HepG2 (cell line): ENCODE measurements at places on chromosomes 11 and 22. TPM values are rescaled to one million over a fixed set of nuclear protein-coding genes. Genes with fewer than 3 reads are reported as not detected.

The PIM3 gene
- 18.2 and 31.2 TPM in 2 replicates for total RNA-seq

DNA sequence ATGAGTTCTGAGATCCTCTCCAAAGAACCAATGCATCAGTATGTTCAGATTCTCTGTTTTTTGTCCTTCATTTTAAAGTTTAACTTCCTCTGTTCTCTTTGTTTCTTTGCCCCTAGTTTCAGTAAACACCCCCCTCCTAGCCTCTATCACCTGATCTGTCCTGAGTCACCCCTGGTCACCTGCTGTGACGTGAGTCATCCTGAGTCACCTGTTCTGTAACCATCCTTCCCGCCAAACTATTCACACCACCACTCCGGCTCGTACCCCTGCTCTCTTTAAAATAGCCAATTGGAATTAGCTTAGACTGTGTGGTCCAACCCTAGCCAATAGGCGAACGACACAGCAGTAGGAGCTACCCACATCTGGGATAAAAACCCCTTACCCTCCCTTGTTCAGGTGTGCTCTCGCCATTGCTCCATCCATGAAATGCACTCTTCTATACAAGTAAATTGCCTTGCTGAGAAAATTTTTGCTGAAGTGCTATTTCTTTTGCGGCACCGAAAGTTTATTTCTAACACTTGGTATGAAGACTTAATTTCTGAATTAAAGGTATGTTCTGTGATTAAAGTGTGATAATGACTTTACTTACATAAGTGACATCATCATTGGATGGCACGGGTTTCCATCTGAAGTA, 318.4 kb downstream of the AASDHPPT start:
- H3K4me3 ChIP-seq = no peak overlapping the region
- no peaks in the 10 kb centered on the region for H3K27me3 ChIP-seq
- no peak overlapping the region for H3K27ac ChIP-seq
- H3K36me3 ChIP-seq = no peaks in the 10 kb centered on the region
- no peak for DNase-seq

DNA sequence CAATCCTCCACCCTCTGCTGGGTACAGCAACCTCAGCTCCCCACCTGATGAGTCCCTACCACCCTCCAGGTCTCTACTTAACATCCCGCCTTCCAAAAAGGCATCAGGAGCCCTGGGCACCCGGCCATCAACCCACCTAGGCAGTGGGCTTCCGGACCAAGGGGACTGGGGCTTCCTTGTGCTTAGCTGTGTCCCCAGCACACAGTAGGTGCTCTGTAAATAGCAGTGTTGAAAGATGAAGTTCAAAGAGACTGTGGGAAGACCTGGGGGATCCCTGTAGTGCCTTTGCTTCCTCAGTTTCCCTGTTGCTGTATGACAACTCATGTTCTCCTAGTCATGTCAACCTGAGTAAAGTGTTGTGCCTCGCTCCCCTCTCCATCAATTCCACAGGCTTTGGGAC, 21.0 kb downstream of the VWCE start:
- DNase-seq = no peak
- no peak overlapping the region for H3K27ac ChIP-seq
- H3K4me3 ChIP-seq = no peak overlapping the region
- H3K36me3 ChIP-seq = peaks cover 42% of the 10 kb centered on the region

- no peaks in the 10 kb centered on the region for H3K36me3 ChIP-seq
- H3K27ac ChIP-seq = no peak overlapping the region
- no peak overlapping the region for H3K4me3 ChIP-seq
Measured at GRCh38 chr11:63549411-63549810, 12.8 kb downstream of the PLAAT4 start.

DNA sequence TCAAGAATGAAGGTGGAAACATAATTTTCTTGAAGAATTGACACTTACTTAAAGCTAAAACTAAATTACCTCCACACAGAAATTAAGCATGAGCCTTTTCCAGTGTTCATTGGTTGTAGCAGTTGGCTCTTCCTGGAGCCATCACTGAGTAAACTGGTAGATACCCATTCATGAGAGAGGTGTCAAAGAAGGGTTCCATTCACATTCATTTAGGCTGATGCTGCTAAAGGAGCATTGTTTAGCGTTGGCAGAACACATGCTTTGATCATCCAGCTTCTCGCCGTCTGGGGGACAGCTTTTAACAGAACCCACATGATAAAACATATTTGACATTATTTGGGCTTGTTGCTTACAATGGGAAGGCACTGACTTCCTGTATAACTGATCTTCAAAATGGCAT, 71.6 kb downstream of the TNRC6B start:
- no peak for DNase-seq
- no peaks in the 10 kb centered on the region for H3K27me3 ChIP-seq
- no peak overlapping the region for H3K27ac ChIP-seq

DNA sequence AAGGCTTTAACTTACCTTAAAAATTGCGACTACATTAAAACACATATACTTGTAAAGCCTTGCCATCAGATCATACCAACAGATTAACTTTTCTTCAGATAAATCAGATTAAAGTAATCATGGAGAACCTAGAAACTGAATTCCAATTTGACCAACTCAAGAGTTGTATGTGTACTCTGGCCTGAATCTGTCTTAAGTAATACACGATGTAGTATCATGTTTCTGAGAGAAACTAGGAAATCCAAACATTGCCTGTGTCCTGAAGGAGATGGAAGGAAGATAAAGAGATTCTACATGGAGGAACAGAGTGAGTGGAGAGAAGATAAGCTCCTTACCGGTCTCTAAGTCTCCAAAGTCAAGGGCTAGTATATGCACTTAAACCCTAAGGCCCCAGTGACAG, 162.1 kb downstream of the CADM1 start:
- DNase-seq = no peak
- no peak overlapping the region for H3K27ac ChIP-seq
- no peak overlapping the region for H3K4me3 ChIP-seq
- peaks cover 19% of the 10 kb centered on the region for H3K4me1 ChIP-seq
- peaks cover 1% of the 10 kb centered on the region; the same call in 1 of the 2 replicates for H3K27me3 ChIP-seq

The ART1 gene
- not detected in 2 replicates for total RNA-seq

The OR8G5 gene
- not detected in 2 replicates for total RNA-seq

The OR51A2 gene
- total RNA-seq = not detected in 2 replicates

GRCh38 chr11:70729949-70730348, 331.6 kb downstream of the CTTN start:
- DNase-seq = no peak
- no peaks in the 10 kb centered on the region; the same call in 1 of the 2 replicates for H3K36me3 ChIP-seq
- no peak overlapping the region for H3K4me3 ChIP-seq
- no peaks in the 10 kb centered on the region for H3K27me3 ChIP-seq
- no peaks in the 10 kb centered on the region for H3K4me1 ChIP-seq
- H3K27ac ChIP-seq = no peak overlapping the region

DNA sequence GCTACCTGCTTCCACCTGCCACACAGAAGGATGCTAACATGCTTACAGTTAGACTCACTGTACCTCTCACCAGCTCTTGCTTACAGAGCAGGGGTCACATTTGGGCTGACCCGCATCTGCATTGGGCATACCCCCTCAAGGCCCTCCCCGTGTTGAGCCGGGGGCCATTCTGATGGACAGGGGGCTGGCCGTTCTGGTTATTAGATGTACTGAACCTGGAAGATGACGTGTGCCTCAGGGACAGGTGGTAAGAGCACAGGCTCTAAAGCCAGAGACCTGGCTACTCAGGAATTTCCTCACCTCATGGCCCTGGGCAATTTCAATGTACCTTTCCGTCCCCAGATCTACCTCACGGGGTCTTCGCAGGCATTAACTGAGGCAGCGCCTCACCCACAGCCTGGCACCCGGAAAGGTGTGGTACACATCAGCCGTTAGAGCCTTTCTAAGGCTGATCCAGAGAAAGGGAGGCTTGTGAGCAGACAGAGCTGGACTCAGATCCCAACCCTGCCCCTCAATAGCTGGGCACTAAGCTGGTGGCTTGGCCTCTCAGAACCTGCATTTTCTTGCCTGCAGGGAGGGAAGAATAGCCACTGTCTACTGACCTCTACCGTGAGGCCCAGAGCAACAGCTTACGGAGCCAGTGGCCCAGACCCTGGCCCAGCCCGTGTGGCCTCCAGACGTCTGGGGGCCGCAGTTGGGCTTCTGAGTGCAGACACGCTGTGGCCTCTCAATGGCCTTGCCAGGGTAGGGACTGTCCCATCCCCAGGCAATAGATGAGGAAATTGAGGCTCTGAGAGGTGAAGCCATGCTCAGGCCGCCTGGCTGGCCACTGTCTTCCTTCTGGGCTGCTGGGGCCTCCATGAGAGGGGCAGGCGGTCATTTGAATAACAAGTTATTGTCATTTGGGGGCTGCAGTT, 100.6 kb downstream of the MORC2 start:
- no peak overlapping the region for H3K27ac ChIP-seq
- no peak for DNase-seq
- H3K4me3 ChIP-seq = no peak overlapping the region
- peaks cover 24% of the 10 kb centered on the region for H3K4me1 ChIP-seq
- H3K36me3 ChIP-seq = no peaks in the 10 kb centered on the region
- peaks cover 4% of the 10 kb centered on the region; the same call in 1 of the 2 replicates for H3K27me3 ChIP-seq

DNA sequence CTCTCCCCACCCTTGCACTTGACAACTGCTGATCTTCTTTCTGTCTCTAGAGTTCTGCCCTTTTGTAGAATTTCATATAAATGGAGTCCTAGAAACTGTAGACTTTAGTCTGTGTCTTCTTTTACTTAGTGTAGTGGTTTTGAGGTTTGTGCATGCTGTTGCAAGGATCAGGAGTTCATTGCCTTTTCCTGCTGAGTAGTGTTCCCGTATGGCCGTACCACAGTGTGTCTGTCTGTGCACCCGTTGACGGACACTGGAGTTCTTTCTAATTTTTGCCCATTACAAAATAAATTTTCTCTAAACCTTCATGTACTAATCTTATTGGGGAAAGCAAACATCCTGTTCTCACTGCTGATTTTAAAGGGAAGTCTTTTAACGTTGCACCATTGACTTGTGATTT, 138.1 kb downstream of the TBC1D22A start:
- no peak overlapping the region for H3K27ac ChIP-seq
- peaks cover 18% of the 10 kb centered on the region for H3K4me1 ChIP-seq
- H3K36me3 ChIP-seq = peaks cover 22% of the 10 kb centered on the region; the same call in 1 of the 3 replicates
- H3K4me3 ChIP-seq = no peak overlapping the region

DNA sequence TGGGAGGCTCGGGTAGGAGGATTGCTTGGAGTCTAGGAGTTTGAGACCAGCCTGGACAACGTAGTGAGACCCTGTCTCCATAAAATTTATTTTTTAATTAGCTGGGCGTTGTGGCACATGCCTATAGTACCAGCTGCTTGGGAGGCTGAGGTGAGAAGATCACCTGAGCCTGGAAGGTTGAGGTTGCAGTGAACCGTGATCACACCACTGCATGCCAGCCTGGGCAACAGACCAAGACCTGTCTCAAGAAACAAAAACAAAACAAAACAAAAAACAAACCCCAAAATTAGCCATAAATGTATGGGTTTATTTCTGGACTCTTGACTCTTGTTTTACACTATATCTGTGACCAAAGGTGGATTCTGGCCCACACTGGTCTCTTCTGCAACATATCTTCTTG, 41.6 kb downstream of the EIF3F start:
- no peaks in the 10 kb centered on the region; the same call in 1 of the 2 replicates for H3K27me3 ChIP-seq
- H3K36me3 ChIP-seq = no peaks in the 10 kb centered on the region
- H3K4me3 ChIP-seq = no peak overlapping the region
- DNase-seq = no peak
- H3K4me1 ChIP-seq = no peaks in the 10 kb centered on the region

The DLG2 gene
- 1.0 and 1.1 TPM in 2 replicates for total RNA-seq
